Left renal pelvis (tissue), 4 donors: ENCODE measurements at places on chromosomes 2 and 18. TPM values are rescaled to one million over a fixed set of nuclear protein-coding genes. Genes with fewer than 3 reads are reported as not detected.
A peak's percentile ranks its signal among the peaks of the same experiment; 100 is the strongest.

KRTCAP3 gene
- 5.4 TPM for polyA plus RNA-seq

SDC1 gene
- polyA plus RNA-seq, result 23.4 TPM

NCKAP5 gene
- 8.1 TPM for polyA plus RNA-seq

KCNJ13 gene
- polyA plus RNA-seq, result 2.2 TPM

MYO3B gene
- polyA plus RNA-seq, result 9.9 TPM

RASGRP3 gene
- 15.3 TPM for polyA plus RNA-seq

BBS5 gene
- 13.0 TPM for polyA plus RNA-seq

PFN4 gene
- polyA plus RNA-seq, result 1.9 TPM

EFHD1 gene
- 16.4 TPM for polyA plus RNA-seq

GRCh38 chr2:234796045-234796591 is 155.7 kb upstream of the SH3BP4 start:
- DNase-seq, result no peak

GRCh38 chr2:85718009-85718391 is 23.8 kb downstream of the GNLY start:
- DNase-seq, result no peak

DNA sequence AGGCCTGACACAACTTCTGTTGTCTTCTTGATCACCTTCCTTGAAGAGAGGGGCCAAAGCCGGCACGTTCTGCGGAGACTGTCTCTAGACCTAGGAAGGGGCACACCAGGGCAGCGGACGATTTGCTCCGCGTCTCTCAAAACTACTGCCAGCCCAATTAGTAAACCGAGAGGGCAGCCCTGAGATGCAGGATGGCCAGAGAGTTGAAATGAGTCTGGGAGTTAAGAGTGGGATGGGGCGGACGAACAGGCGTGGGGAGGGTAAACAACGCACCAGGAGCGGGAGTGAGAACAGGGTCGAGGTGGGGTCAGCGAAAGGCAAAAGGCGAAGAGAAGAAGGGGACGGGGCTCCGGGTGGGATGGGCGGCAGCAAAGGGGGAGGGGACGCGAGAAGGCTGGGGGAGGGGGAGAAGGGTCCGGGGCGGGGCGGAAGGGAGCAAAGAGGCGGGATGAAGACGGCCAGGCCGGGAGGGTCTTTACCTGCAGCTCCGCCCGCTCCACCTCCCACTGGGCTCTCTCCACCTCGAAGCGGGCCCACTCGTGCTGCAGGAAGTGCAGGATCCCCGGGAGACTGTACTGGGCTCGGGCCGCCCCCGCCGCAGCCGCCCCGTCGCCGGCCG is 476 bp downstream of the STRN start:
- peak; percentile 26 for DNase-seq

- no peak for DNase-seq
Observed at GRCh38 chr2:66563473-66563872, 128.5 kb downstream of the MEIS1 start.

DNA sequence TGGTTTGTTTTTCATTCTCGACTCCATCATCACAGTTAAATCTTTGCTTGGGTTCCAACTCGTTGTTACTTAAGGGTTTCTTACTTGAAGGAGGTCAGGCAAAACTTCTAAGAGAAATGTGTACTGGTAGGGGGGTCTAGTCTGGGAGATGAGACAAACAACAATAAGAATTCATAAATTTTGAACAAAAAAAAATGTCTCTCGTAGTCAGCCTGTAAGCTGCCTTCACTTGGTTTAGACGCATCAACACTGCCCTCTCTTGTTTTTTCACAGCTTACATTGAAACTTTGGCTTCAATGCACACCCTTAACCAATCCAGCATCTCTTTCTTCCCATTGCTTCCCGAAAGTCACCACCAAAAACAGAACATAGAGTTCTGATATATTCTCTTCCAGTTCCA is 576.4 kb upstream of the PIK3C3 start:
- peak; percentile 42 for DNase-seq

GRCh38 chr2:3867469-3867868 is 164.1 kb downstream of the DCDC2C start:
- DNase-seq, result no peak

GRCh38 chr2:98445177-98445682 is 572 bp downstream of the INPP4A start:
- no peak for DNase-seq

- DNase-seq, result no peak
Observed at GRCh38 chr18:42549596-42549995, 565.9 kb downstream of the RIT2 start.

DNA sequence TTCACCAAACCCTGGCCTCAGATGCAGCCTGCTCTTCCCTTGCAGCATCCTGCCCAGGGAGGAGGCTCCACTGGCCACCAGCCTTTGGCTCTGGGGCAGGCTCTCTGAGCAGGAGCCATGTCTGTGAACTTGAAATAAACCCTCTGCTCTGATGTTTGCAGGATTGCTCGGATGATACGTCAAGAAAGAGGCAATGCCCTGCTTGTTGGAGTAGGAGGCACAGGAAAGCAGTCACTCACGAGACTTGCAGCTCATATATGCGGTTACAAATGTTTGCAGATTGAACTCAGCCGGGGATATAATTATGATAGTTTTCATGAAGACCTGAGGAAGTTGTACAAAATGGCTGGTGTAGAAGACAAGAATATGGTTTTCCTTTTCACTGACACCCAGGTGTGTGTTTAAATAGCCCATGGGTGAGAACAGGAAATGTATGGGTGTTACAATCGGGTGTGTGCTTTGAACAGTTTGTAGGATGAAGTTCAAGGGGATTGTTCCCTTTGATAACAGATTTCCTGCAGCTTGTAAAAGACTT is 177.9 kb downstream of the DNAH6 start:
- DNase-seq, result no peak

GRCh38 chr2:101692041-101692440 is 5.5 kb upstream of the MAP4K4 start:
- DNase-seq, result no peak

DNA sequence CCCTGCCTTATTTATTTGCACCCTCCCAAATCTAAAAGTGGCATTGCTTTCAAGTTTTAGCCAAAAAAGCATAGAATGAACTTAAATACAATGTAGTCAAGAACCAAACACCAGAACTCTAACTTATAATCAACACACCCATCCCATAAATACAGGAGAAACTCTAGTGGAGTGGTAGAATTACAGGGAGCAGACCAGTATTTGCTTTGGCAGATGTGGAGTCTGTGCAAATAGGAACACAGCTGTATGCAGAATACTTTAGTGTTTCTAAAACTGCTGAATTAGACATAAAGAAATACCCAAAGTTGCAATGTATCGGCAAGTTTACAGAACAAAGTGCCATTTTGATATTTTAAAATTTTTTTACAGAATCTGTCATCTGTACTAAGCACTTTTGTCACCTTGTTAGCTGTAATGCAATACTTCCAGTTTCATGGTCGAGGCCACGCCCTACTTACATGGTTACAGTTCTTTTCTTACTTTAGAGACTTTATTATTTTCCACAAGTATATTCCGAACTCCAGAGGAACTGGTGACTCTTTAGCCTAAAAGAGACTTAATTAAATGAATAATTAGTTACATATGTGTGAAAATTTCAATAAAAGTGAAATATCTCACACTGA is 23.7 kb upstream of the COL5A2 start:
- DNase-seq, result no peak

DNA sequence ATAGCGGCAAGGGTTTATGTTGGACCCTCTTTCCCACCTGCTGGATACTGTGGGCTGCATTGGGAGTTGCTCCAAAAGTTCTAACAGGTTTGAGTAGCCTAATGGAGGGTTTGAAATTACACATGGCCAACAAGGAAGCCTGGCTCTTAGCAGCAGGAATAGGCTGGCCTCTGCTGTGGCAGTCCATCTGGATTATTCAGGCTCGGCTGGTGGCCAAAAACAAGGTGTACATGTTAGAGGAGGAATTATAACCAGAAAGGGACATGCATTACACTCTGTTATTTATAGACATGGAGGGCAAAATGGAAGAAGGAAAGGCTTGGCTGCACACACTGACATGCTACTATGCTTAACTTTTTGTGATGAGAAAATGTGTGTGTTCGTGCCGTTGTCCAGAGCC is 61.1 kb upstream of the NRXN1 start:
- DNase-seq, result no peak

DNA sequence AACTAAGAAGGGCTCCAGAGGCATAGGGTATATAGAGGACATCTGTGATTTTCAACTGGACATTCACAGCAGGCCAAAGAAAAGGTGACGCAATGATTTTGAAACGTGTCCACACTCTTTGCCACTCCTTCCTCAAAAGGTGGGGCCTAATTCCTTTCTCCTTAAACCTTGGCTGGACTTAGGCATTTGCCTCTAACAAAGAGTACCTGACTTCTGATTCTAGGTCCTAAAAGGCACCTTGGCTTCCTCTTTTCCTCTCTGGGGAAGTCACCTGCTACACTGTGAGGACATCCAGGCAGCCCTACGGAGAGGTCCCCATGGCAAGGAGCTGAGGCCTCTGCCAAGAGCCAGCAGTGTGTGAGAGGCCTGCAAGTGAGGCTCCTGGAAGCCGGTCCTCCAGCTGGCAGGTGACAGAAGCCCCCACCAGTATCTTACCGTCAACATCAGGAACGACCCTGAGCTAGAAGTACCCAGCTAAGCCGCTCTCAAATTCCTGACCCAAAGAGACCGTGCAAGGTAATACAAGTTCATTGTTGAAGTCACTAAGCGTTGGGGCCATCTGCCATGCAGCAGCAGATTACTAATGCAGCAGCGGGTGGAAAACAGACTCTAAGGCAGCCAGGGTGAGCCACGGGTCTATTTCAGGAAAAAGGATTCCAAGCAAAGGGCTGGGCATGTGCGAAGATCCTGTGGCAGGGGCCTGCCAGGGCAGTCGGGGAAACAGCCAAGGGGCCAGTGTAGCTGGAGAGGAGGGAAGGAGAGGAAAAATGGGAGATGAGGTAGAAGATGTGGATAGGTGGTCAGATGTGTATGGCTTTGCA is 7.4 kb upstream of the HES6 start:
- DNase-seq, result no peak

- peak; percentile 69 for DNase-seq
Observed at GRCh38 chr2:191245869-191246531, 796 bp downstream of the MYO1B start.

- no peak for DNase-seq
Observed at GRCh38 chr2:175937216-175937615, 64.9 kb downstream of the LNPK start.

GRCh38 chr18:58865033-58865590 is 435 bp downstream of the ZNF532 start:
- DNase-seq, result no peak

GRCh38 chr2:191970867-191971266 is 124.0 kb upstream of the CAVIN2 start:
- no peak for DNase-seq

DNA sequence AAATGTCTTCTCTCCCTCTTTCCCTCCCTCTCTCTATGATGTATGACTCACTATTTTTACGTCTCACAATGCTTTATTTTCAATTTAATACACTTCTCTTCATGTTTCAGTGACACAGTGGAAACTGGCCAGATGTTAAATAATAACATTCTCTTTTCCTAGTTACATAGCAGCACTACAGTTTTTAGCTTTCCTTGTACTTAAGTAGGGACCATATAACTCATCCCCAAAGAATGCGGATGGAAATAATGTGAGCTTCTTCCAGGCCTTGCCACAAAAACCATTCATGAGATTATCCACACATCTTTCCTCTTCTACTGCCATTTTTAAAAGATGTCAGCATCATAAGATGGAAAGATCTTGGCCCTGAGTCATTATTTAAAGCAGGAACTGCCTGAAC is 789.4 kb downstream of the LRP1B start:
- DNase-seq, result no peak

GRCh38 chr2:50443868-50444630 is 587.9 kb downstream of the NRXN1 start:
- DNase-seq, result no peak

GRCh38 chr2:25367296-25367695 is 25.6 kb upstream of the DNMT3A start:
- DNase-seq, result no peak

GRCh38 chr2:23509103-23509502 is 124.1 kb downstream of the KLHL29 start:
- DNase-seq, result no peak

DNA sequence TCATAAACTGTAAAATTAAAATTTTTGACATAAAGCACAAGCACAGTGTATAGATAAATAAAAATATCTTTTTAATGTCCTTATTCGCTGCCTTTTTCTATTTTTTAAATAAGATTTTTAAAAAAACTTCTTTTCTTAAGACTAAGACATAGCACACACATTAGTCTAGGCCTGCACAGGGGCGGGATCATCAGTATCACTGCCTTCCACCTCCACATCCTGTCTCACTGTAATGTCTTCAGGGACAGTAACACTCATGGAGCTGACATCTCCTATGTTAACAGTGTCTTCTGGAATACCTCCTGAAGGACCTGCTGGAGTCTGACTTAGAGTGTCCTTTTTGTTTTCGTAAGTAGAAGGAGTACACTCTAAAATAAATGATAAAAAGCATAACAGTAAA is 33.0 kb downstream of the VAPA start:
- no peak for DNase-seq
